ENCODE measurements at places on chromosomes 11 and 22. TPM values are rescaled to one million over a fixed set of nuclear protein-coding genes. Genes with fewer than 3 reads are reported as not detected.

HEPHL1 gene
- polyA plus RNA-seq, result not detected

SLC22A6 gene
- polyA plus RNA-seq, result not detected

TMPRSS6 gene
- polyA plus RNA-seq, result 0.81 TPM

APOA1 gene
- 18.2 TPM for polyA plus RNA-seq
